Mononuclear cell (primary cell): ENCODE measurements at places on chromosomes 7 and 10. TPM values are rescaled to one million over a fixed set of nuclear protein-coding genes. Genes with fewer than 3 reads are reported as not detected.

TNKS2 gene
- 71.5 TPM for total RNA-seq

STEAP1B gene
- total RNA-seq, result 1.8 TPM

WNT8B gene
- not detected for total RNA-seq

AKR1C4 gene
- total RNA-seq, result 0.21 TPM

HOXA6 gene
- total RNA-seq, result not detected

DPP6 gene
- not detected for total RNA-seq

RBM20 gene
- 1.0 TPM for total RNA-seq

NRBF2 gene
- total RNA-seq, result 26.2 TPM

RNLS gene
- 2.4 TPM for total RNA-seq

ZNF273 gene
- total RNA-seq, result 16.2 TPM

CLEC5A gene
- total RNA-seq, result 3.6 TPM

PRKCQ gene
- 43.2 TPM for total RNA-seq

SFTPD gene
- not detected for total RNA-seq

WDR86 gene
- total RNA-seq, result 3.9 TPM

CNOT4 gene
- 19.8 TPM for total RNA-seq

CYP2C8 gene
- total RNA-seq, result 0.10 TPM
